ENCODE measurements at places on chromosomes 4 and X. TPM values are rescaled to one million over a fixed set of nuclear protein-coding genes. Genes with fewer than 3 reads are reported as not detected.

- DNase-seq: no peak
These were observed 58.0 kb upstream of the KLF3 start for GRCh38 chr4:38605753-38606586.

DNA sequence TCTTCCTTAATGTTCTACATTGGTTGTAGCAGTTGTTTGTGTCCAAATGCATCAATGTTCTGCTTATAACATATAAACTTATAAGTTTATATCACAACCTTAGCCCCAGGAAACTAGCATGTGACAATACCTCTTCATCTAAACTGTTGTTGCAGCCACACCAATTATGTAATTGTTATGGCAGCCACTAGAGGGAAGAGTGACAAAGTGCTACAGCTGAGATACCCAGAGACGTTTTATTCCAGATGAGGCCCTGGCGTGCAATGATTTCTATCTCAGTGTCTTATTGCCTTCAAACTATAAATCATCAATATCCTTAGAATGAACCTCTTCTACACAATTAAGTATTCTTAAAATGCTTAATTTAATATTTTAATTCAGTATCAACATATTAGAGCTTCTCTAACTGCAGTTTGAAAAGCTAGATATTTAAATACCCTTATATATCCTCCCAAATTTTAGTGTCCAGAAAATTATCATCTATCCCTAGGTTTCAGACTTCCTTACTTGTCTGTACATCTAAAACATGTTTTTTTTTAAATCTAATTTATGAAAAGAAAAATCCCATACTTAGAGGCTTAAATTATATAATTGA is 171.6 kb downstream of the PCDH10 start:
- peak; percentile 42 for DNase-seq

- DNase-seq: no peak
These were observed 154.5 kb downstream of the SPOCK3 start for GRCh38 chr4:167079762-167080161.

GRCh38 chrX:152844256-152844655 is 13.4 kb downstream of the NSDHL start:
- no peak for DNase-seq

Gene PCDH19
- total RNA-seq: 0.64 TPM

Gene NDNF
- 2.7 TPM for total RNA-seq

Data from H4 (cell line).